ENCODE measurements at places on chromosomes 16 and 17. TPM values are rescaled to one million over a fixed set of nuclear protein-coding genes. Genes with fewer than 3 reads are reported as not detected.

The SLC16A13 gene
- total RNA-seq: 0.67 TPM

The PDILT gene
- not detected for total RNA-seq

The FOXF1 gene
- not detected for total RNA-seq

The CPHXL2 gene
- 0.73 TPM for total RNA-seq

The ALDOA gene
- 791 TPM for total RNA-seq

The SLC6A2 gene
- total RNA-seq: 0.73 TPM

The TXNDC11 gene
- 15.4 TPM for total RNA-seq

The SNAI3 gene
- 2.4 TPM for total RNA-seq

The ANTKMT gene
- 35.3 TPM for total RNA-seq

The CCDC200 gene
- total RNA-seq: not detected

The HS3ST4 gene
- 2.3 TPM for total RNA-seq

The LDHD gene
- total RNA-seq: 2.8 TPM

The CFAP97D1 gene
- total RNA-seq: 0.43 TPM

The SP6 gene
- 0.24 TPM for total RNA-seq

The CARD14 gene
- 4.4 TPM for total RNA-seq

The FBXW10 gene
- 0.09 TPM for total RNA-seq

The KRT15 gene
- total RNA-seq: 1.9 TPM

The C16orf86 gene
- 3.1 TPM for total RNA-seq

The CHAD gene
- 3.0 TPM for total RNA-seq

The SPATA32 gene
- total RNA-seq: not detected

The CMTM2 gene
- total RNA-seq: not detected

The NQO1 gene
- total RNA-seq: 7.4 TPM

The DPEP3 gene
- total RNA-seq: not detected

The G6PC1 gene
- total RNA-seq: 0.77 TPM

The SPATA33 gene
- total RNA-seq: 5.6 TPM

The HIGD1B gene
- total RNA-seq: 0.86 TPM

The NPB gene
- 0.62 TPM for total RNA-seq

The KRTAP16-1 gene
- not detected for total RNA-seq

The CFAP119 gene
- 9.3 TPM for total RNA-seq

The MT1E gene
- total RNA-seq: 10.6 TPM

The AANAT gene
- total RNA-seq: 2.9 TPM

The SMARCD2 gene
- 17.6 TPM for total RNA-seq

The RASD1 gene
- 0.59 TPM for total RNA-seq

The ANKFN1 gene
- 19.2 TPM for total RNA-seq

The RHBDL1 gene
- total RNA-seq: 0.86 TPM

The ITGB3 gene
- total RNA-seq: 0.62 TPM

The MPP3 gene
- total RNA-seq: 6.6 TPM
